ENCODE measurements at places on chromosomes 16 and 17.

DNA sequence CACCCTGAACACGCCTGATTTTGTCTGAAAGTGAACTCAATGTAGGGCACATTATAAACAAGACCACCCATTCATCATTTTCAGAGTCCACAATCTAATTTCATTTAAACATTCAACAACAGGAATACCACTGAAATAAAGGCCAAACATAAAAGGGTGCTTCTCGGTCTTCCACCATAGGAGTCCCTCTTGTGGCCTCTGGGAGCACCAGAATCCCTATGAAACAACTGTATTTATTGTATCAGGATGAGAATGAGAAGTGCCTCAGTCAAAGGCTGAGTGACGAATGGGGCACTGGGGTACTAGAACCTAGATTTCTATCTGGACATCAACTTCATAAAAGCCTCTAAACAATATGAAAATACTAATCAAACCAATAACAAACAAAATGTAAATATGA lies 40.4 kb downstream of the NXPH3 start:
- DNase-seq = no peak

DNA sequence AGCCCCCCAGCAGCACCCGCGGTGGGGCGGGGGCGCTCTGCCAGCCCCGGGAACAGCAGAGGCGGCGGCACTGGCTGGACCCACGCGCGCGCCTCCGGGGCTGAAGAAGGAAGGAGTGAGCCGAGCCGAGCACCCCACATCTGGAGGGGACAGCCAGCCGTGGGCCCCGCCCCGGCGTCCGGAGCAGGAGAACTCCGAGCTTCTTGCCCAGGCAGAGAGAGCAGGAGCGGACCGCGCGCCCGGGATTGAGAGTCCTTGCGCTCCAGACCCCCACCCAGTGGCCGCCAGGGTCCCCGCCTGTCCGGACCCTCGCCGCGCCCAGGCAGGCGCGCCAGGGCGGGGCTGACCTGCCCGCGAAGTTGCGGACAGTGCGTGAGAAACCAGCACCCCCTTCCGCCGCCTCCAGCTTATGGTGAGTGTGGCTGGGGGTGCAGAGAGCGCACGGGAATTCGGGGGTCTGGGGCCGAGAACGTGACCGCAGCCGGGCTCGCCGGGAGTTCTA lies 921.9 kb upstream of the EEF2KMT start:
- DNase-seq = no peak

- DNase-seq = no peak
Observed at GRCh38 chr16:27481282-27481934, 68.3 kb downstream of the GTF3C1 start.

GRCh38 chr16:86692426-86692825 lies 114.1 kb downstream of the FOXL1 start:
- DNase-seq = no peak

- DNase-seq = no peak
Observed at GRCh38 chr16:67946966-67947558, 3.1 kb upstream of the LCAT start.

- DNase-seq = no peak
Observed at GRCh38 chr17:68210570-68211315, 37.1 kb upstream of the AMZ2 start.

DNA sequence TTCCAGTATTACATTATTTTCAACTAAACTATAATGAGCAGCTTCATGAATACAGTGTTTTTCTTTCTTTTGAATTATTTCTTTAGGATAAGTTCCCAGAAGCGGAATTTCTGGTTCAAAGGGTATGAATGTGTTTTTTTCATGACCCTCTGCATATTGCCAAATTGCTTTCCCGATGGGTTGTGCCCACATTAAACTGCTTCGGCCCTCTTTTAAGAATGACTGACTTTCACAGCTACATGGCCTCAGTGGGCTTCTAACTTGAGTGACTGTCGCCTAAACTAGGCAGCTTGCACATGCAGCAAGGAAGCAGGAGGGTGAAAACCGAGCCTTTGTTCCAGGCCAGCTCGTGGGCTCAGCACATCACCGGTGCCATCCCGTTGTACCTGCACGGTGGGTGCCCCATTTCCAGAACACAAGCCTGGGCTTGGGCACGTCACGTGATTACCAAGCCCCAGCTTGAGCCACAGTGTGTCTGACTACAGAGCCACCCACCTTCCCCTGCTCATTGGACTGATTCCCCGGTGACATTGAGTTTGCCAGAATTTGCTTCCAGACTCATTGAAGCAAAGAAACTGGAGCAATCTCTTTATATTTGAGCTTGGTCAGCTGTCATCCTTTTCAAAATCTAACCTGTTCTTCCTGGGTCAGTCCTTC lies 112.8 kb downstream of the CLEC16A start:
- no peak for DNase-seq

GRCh38 chr17:6910987-6911603 lies 79.6 kb upstream of the TEKT1 start:
- DNase-seq = no peak

- DNase-seq = no peak
Observed at GRCh38 chr16:64864232-64864809, 257.5 kb downstream of the CDH11 start.

DNA sequence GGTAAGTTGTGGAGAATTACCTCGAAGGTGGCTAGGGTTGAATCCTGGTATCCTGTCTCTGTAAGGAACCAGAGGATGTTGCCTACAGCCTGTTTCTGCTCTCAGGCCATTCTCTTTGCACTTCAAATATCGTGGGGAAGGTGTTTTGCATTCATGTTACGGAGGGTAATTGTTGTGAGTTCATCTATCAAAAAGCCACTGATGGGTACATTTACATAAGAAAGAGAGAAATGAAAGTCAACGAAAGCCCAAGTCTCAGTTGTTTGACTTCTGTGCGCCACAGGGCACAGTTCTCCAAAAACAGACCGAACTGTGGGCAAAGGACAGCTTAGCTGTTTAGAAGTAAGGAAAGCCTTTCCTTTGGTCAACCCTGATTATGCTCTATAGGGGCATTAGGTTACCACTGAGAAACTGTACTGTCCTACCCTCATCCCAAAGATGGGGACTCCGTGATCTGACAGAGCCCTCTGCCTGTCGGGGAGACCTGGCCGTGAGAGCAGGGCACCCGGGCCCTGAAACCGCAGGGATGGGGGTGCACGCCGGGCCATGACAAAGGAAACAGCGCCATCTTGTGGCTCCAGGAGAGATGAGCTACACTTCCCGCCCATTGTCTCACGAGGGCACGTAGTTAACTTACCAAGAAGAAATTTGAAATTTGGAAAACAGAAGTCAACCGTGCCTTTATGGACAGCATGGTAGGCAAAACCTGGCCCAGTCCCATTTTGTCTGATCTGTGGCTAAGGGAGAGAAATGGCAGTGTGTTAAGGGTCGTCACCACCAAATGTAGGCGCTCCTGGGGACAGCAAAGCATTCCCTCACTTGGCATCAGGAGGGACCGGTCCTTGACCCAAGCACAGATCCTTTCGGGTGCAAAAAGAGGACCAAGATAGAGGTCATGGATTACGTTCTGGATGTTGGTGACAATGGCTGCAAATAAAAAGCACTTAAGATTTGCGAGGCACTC lies 74.5 kb upstream of the DYNLRB2 start:
- peak; percentile 40 for DNase-seq

DNA sequence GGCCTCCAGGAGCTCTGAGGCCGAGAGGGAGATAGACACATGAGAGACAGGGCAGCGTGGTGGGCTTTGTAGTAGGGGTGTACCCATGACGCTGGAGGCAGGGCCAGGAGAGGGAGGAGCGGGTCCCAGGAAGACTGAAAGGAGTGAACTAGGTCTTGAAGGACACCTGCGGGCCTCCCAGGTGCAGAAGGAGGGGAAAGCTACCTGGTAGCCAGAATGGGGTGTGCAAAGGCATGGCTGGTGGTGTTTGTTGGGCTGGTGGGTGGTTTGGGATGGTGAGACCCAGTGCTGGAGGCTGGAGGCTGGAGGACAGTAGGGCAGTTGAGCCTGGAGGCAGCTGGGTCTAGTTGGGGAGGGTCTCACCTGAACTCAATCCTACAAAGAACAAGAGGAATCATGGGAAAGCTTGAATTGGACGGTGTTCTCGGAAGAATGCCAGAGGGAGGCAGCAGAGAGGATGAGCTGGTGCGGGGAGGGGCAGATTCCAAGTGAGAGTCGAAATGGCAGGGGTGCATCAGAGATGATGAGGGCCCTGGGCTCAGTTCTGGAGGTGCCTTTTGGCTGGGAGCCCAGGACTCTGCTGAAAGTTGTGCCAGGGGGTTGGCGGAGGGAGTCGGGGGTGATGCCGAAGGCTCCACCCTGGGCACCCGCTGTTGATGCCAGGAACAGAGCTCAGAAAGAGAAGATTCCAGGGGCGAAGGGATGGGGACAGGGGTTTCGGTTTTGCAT lies 21.2 kb downstream of the C1QTNF1 start:
- DNase-seq = no peak

DNA sequence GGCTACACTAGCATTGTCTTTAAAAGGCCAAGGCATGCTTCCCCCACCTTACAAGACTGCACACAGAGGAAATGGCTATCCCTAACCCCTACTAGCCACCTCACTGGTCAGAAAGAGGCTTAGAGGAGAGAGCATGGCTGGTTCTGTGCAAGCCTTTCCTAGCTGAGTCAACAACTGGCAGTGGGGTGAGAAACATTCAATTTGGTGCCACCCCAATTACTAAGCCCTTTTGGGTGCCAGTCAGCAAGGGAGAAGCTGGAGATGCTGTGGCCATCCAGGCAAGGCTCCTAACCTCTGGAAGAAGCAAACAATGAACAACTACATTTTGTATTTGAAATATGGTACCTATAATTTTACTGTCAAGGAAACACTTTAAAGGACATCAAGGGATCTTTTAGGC lies 4.7 kb upstream of the KAT7 start:
- DNase-seq = no peak

GRCh38 chr16:84604477-84605013 lies 13.3 kb downstream of the COTL1 start:
- no peak for DNase-seq

DNA sequence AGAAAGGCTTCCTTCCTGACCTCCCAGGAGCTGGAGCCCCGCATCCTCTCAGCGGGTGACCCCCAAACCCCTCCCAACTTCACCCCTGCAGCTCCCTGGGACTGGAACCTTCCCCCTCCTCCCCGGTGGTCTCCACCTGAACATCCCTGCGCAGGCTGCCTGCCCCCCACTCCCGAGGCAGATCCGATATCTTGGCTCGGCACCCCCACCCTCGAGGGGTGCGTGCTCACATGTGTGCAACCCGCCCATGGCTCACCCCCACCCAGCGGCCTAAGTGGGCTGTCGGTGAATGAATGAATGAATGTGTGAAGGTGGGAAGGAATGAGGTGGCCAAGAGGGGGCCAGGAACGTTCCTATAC lies 39.7 kb downstream of the SLC7A5 start:
- DNase-seq = no peak

DNA sequence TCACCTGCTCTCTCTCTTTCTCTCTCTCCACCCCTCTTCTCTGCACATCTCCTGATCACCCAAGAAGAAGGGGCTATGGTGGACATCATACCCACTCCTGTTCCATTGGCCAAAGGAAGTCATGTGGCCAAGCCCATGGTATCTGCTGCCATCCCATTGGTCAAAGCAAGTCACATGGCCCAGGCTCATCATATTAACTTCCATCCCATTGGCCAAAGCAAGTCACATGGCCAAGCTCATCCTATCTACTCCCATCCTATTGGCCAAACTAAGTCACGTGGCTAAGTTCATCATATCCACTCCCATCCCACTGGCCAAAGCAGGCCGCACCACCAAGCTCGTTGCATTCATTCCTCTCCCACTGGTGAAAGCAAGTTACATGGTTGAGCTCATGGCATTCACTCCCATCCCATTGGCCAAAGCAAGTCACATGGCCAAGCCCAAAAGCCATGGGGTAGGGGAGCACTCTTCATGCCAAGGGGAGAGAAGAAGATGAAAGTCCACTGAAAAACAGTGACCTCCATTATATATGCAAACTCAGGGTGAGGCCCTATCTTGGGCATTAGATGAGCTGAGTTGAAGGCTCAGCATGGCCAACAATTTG lies 29.2 kb downstream of the SNX20 start:
- DNase-seq = no peak

GRCh38 chr16:50213939-50214519 lies 52.3 kb upstream of the ADCY7 start:
- no peak for DNase-seq

GRCh38 chr16:88023786-88024185 lies 72.6 kb downstream of the BANP start:
- DNase-seq = no peak

DNA sequence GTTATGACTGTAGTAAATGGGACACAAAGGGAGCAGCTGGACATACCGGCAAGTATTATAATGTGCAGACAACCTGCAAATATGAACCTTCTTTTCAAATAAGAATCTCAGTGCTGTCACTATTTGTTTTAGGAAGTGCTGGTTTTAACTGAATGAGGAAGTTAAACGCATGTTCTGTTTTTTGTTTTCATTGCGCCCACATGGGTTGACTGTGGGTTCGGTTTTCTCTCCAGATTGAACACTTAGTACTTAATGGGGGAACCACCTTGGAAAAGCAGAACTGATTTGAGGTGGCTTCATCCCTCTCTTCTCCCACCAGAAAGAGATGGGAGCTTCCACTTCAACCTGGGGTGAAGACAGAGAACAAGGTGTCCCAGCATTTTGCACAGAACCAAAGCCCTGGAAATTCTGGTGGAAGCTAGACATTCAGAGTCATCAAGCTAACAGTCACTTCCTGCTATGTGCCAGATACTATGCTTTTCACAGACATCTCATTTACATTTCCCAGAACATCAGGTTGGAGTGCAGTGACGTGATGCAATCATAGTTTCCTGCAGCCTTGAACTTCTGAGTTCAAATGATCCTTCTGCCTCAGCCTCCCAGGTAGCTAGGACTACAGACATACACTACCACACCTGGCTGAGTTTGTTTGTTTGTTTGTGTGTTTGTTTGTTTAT lies 149.8 kb downstream of the CDH13 start:
- DNase-seq = no peak

GRCh38 chr16:75534560-75535205 lies 1.2 kb downstream of the CHST5 start:
- DNase-seq = no peak

GRCh38 chr16:73692861-73693260 lies 603.8 kb upstream of the PSMD7 start:
- no peak for DNase-seq

- DNase-seq = no peak
Observed at GRCh38 chr17:29031488-29031887, 11.5 kb upstream of the PIPOX start.

DNA sequence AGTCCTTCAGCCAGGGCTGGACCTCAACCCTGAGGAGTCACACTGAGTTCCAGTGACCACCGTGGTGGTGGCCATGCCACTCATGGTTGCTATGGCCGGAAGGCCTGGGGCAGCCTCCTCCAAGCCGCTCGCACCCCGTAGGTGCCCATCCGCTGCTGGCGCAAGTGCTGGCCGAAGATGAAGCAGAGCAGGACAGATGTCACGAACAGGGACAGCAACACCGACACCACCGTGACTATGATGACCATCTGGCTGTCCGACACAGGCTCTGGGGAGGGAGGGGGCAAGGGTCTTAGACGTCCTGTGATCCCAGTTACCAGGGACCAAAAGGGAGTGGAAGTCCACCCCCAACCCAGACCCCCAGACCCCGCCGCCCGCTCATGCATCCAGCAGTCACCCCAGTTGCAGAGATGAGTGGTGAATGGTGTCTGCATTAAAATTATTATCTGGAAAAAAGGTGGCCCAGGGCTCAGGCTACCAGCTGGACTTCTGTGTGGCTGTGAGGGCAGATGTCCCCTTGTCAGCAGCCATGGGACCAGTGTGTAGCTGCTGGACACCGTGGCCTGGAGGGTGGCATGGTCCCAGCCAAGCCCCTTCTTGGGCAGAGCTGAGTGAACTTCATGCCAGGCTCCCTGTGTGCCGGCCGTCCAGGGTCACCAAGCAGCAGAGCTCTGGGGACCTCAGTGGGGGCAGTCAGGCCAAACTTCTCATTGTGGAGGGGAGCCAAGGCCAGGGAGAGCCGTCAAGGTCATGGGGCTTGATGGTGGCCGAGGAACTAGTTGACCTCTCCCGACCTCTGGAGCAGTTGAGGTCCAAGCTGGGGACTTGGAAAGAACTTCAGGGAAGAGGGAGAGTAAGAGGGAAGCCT lies 4.7 kb downstream of the PRR29 start:
- DNase-seq = no peak

All from activated T-cell treated with anti-CD3 and anti-CD28 coated beads for 24 hours (primary cell).